Smooth muscle cell of the pulmonary artery (primary cell): ENCODE measurements at places on chromosomes 16 and 17. TPM values are rescaled to one million over a fixed set of nuclear protein-coding genes. Genes with fewer than 3 reads are reported as not detected.

DHRS7C gene
- not detected in 2 replicates for total RNA-seq

KRT33B gene
- not detected in 2 replicates for total RNA-seq

LYRM9 gene
- 3.1 and 3.3 TPM in 2 replicates for total RNA-seq

ZNF205 gene
- 12.4 and 16.0 TPM in 2 replicates for total RNA-seq
